Stimulated activated CD4-positive, alpha-beta T cell treated with anti-CD3 and anti-CD28 coated beads, TNF-alpha, amount 100 ng/mL, for 4 hours (primary cell): ENCODE measurements at places on chromosomes 2 and 18.

GRCh38 chr2:38038682-38039081, 37.3 kb downstream of the CYP1B1 start:
- no peak for DNase-seq

- DNase-seq, result no peak
These were observed 621.3 kb upstream of the LRATD1 start for GRCh38 chr2:14011190-14011589.

GRCh38 chr2:5693287-5694201, 1.4 kb downstream of the SOX11 start:
- no peak for DNase-seq

DNA sequence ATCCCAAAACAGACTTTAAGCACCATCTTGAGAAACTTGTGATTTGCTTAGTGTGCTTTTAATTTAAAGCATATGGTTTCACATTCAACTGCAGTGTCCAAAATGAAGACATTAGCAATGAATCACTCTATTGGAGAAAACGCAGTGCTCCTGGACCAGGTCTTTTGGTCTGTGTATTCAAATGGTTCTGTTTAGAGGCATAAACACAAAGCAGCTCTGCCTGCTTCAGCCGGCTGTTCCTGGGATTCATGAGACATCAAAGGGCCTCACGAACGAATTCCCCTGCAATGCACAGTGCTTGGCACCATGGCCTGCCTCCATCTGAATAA, 117.1 kb upstream of the SP5 start:
- no peak for DNase-seq

DNA sequence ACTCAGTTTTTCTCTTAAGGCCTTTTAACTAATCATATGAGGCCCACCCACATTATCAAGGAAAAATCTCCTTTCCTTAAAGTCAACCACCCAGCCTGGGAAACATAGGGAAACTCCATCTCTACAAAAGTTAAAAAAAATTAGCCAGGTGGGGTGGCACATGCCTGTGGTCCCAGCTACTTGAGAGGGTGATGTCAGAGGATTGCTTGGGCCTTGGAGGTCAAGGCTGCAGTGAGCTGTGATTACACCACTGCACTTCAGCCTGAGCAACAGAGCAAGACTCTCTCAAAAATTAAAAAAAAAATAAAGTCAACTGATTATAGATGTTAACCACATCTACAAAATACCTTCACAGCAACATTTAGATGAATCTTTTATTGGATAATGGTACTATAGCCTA, 5.8 kb downstream of the DPYSL5 start:
- DNase-seq, result no peak

DNA sequence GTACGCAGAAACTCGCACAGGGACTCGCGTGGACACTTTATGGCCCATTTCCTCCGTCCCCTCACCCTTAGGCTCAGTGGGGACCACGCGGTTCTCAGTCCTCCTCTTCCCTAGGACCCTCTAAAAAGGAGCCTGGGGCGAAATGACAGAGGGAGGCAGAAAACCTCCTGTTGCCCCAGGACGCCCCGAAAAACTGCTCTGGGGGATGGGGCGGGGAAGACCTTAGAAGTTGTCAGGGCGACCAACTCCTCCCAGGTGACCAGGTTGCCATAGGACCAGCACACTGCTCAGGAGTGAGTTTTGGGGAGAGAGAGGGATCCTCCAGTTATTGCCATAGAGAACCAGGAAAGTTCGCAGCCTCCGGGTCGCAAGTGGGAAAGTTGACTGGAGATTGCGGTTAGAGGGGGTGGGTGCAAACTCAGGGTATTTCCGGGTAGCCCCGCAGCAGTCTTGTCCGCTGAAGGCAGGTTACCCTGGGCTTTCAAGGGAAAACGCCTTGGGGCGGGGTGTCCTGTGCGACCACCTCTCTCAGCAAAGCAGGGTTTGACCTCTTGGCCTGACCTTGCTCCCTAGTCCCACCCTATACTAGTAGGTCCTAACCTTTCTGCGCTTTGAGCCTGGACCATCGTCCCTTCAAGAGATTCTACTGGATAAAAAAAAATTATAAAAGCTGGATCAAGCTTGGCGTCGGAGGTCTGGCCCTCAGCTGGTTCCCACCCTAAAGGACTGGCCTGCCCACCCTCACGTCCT, 7.8 kb upstream of the PAX3 start:
- DNase-seq, result no peak

DNA sequence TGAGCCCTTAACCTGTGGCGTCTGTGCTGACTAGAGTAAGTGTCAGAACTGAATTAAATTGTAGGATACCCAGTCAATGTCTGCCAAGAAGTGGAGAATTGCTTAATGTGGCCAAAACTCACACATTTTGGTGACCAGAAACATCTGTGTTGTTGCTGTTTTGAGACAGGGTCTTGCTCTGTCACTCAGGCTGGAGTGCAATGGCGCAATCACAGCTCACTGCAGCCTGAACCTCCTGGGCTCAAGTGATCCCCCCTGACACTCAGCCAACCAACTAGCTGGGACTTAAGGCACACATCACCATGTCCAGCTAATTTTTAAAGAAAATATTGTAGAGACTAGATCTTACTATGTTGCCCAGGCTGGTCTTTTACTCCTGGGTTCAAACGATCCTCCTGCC, 34.4 kb upstream of the RTN4 start:
- DNase-seq, result no peak

GRCh38 chr2:235729557-235729947, 235.7 kb downstream of the AGAP1 start:
- DNase-seq, result no peak

GRCh38 chr2:43340066-43340465, 113.7 kb upstream of the ZFP36L2 start:
- DNase-seq, result no peak

GRCh38 chr2:121856360-121856759, 100.9 kb downstream of the TSN start:
- DNase-seq, result no peak

GRCh38 chr2:79428745-79429144, 84.1 kb upstream of the CTNNA2 start:
- no peak for DNase-seq

- DNase-seq, result no peak
These were observed 21.0 kb upstream of the CABLES1 start for GRCh38 chr18:23114171-23114881.

DNA sequence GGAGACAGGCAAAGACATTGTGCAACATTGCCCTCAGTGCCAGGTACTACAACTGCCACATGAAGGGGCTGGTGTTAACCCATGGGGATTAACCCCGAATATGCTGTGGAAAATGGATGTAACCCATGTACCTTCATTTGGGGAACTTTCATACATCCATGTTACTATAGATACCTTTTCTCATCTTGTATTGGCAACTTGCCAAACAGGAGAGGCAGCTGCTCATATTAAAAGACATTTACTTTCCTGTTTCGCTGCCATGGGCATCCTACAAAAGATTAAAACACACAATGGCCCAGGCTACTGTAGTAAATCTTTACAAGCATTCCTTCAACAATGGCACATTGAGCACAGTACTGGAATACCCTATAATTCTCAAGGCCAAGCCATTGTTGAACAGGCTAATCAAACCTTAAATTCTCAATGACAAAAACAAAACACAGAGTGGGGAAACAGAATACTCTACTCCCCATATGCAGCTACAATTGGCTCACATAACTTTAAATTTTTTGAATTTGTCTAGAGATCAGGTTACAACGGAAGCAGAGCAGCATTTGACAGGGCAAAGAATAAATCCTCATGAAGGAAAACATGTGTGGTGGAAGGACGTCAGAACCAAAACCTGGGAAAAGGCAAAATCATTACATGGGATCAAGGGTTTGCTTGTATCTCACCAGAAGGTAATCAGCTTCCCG, 1723.5 kb upstream of the LRRTM1 start:
- DNase-seq, result no peak

DNA sequence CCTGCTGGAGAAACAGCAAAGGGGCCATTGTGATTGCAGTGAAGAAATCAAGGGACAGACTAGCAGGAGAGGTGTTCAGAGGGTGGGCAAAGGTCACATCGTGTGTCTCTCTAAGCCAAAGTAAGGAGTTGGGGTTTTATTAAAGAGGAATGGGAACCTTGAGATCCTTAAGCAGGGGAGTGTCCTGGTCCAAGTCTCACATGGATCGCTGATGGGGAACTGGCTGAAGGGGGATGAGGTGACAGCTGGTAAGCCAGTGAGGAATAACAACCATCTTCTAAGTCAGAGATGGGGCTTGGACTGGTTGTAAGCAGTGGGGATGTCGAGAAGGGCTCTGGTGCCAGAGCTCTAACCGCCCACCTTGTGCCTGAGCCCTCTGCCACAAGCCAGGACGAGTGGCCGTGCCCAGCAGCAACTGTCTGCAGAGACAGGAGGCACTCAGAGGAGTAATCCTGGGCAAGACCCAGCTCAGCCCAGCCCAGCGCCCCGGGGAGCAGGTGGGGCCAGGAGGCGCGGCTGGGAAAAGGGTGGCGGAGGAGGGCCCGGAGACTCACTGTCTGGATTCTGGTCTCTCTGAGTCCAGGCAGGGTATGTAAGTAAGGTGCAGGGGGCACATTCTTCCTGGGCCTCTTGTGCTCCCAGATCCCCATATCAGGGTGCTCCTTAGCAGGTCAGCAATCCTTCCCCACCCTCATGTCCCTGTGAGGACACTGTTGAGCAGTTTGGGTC, 13.7 kb downstream of the WNT10A start:
- DNase-seq, result no peak

- DNase-seq, result no peak
These were observed 126.5 kb downstream of the TTC32 start for GRCh38 chr2:19775315-19775714.

GRCh38 chr2:54720563-54720962, 2.9 kb upstream of the EML6 start:
- DNase-seq, result no peak

DNA sequence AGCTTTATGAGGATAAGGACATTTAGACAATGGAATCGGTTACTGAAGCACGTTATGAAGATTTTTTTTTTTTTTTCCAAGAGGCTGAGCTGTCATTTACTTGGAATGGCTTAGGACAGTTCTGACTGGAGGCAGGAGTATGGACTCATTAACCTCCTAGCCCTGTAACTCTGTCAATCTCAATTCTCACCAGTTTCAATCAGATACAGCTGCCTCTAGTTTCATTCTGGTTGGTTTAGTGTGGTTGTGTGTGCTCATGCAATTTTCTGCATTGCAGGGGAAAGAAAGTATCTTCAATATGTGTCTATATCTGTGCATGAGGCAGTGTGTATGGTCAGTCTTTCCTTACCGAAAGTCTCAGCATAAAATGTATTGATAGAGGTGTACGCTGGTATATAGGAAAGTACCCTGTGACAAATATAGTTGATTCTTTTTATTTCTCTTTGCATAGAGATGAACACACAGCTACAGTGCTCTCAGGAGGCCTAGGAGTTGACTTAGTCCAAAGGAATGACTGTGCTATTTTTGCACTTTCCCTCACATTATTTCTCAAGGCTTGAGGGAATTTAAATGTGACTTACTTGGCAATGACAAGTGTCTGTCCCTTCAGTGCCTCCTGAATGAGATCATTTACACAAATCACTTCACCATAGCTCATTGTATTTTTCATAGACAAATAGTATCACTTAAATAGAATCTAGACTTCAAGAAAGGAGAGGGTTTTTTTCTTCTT, 50.5 kb upstream of the GRB14 start:
- DNase-seq, result no peak

DNA sequence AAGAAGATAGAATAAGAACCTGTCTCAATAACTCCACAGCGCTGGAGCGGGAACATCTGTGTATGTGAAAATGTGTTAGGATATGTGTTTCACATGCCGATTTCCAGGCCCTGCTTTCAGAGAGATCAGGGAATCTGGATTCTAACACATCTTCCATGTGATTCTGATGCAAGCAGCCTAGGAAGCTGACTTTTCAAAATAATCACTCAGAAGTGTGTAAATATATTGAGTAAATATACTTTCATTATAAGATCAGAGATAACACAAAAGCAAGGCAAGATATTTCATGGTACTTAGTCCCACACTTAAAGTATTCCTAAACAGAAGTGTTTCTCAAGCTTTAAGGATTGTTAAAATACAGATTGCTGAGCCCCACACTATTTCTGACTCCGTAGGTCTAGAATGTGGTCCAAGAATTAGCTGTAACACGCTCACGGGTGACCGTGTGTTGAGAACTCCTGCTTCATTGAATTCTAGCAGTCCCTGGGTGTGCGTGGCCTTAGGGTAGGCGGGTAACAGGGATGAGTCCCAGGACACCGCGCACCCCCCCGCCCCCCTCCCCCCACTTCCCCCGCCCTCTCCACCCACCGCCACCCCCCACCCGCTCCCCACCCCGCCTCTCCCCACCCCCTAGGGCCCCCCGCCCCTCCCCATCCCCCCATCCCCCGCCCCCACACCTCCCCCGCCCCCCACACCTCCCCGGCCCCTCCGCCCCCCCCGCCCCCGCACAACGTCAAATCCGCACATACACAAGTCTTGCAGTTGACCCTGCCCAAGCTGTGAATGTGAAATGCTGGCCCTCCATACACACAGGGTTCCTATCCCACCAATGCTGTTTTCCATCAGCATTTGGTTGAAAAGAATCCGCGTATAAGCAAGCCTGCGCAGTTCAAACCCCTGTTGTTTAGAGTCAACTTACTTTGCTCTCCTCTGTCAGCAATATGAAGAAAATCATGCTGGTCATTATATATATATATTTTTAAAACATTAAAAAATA, 94.2 kb upstream of the SLC39A10 start:
- no peak for DNase-seq

DNA sequence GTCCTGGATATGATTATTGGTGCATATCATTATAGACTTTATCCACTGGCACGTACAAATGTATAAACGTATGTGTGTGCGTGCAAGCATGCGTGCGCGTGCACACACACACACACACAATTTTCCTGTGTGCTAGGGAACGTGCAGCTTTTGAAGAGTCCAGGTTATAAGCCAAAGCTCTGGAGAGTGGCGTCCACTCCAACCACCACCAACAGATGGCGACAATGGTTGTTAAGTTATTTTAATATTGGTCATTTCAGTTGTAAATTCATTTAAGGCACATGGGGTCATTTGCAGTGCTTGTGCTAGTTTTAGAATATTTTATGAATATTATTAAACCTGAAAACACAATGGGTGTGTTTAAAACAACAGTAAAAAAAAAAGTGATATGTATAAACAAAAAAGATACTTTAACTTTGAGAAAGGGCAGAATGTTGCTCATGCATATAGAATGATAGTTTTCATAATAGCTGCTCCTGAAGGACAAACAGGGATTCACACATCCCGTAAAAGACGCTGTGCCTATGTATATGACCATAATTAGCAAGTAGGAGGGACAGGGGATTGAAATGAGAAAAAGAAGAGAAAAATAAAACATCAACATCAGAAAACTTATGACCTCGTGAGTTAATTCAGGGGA, 124.2 kb upstream of the ITGB6 start:
- no peak for DNase-seq

DNA sequence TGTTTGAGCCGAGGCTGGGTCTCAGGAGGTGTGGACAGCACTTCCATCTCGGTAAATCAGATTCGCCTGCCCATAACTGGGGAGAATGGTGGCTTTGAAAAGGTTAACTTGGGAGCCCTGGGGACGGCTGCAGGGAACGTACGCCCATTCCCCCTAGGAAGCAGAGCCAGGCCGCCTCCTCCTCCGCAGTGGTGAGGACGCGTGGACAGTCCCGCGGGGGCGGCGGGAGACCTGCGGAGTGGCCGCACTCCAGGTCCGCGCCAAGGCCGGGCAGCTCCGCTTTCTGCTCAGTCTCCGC, 845 bp upstream of the MYCN start:
- no peak for DNase-seq

- DNase-seq, result no peak
These were observed 3.7 kb downstream of the HDAC4 start for GRCh38 chr2:239396881-239397681.

GRCh38 chr2:239337122-239337876, 63.5 kb downstream of the HDAC4 start:
- no peak for DNase-seq
